ENCODE measurements at places on chromosomes 11 and 22.

DNA sequence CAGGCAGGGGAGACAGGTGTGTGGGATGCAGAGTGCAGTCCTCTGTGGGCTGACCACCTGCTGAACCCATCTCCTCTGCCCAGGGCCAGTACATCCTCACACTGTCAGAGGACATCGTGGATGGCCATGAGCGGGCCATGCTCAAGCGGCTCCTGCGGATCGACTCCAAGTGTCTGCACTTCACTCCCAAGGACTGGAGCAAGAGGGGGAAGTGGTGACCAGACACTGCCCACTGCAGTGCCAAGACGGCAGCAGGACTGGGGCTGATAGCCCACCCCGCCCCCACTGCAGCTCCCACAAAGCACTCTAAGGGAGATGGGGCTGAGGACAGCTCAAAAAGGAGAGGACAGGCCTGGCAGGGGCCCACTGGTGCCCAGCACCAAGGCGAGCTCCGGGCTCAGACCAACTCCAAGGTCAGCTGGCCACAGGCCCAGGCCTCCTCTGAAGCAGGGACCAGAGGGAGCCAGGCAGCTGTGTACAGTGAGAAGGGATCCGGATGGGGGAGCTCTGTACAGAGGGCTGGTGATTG is 1.6 kb downstream of the RNASEH2C start:
- no peak for DNase-seq

- no peak for DNase-seq
Observed at GRCh38 chr11:79439410-79439885, 1.4 kb downstream of the TENM4 start.

- no peak for DNase-seq
Observed at GRCh38 chr11:27864611-27865010, 164.4 kb upstream of the BDNF start.

- DNase-seq: no peak
Observed at GRCh38 chr22:35802885-35803284, 85.2 kb downstream of the APOL5 start.

DNA sequence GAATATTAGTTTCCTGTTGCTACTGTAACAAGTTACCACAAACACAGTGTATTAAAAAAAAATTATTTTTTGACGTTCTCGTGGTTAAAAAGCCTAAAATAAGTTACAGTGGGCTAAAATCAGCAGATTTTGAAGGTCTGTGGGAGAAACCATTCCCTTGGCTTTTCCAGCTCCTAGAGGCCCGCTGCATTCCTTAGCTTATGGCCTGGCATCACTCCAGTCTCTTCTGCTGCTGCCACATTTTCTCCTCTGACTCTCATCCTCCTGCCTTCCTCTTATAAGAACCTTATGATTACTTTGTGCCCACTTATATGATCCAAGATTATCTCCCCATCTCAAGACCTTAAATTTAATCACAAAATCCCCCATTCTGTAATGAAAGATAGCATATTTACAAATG is 392.7 kb downstream of the GUCY1A2 start:
- DNase-seq: no peak

- DNase-seq: no peak
Observed at GRCh38 chr22:27551402-27551801, 250.2 kb downstream of the MN1 start.

GRCh38 chr11:66902486-66903177 is 45.8 kb downstream of the LRFN4 start:
- DNase-seq: no peak

- no peak for DNase-seq
Observed at GRCh38 chr11:25775603-25776002, 556.3 kb upstream of the ANO3 start.

- no peak for DNase-seq
Observed at GRCh38 chr11:75601494-75601893, 39.4 kb downstream of the SERPINH1 start.

DNA sequence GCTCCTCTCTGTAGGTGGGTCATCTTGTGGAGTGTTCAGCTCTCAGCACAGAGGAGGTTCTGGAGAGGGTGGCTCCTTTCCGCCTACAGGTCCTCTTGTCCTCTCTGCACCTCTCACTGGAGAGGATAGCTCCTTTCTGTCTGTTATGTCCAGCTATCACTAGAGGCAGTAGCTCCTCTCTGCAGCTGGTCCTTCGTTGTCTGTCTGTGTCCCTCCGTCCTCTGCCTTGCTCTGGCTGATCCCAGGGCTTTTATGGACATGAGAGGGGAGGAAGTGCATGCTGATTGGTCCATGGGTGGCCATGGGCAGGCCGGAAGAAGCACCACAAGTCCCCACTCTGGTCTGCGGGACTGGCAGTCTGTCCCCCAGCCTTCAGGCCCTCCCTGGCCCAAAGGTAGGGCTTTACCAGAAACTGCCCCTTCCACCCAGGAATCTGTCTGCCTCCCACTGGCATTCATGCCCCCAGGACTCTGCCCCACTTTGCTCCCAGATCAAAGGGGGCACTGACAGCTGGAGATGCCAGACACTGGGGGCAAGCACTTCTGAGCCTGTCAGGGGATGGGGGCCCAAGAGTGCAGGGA is 38.6 kb upstream of the CALCB start:
- DNase-seq: no peak

DNA sequence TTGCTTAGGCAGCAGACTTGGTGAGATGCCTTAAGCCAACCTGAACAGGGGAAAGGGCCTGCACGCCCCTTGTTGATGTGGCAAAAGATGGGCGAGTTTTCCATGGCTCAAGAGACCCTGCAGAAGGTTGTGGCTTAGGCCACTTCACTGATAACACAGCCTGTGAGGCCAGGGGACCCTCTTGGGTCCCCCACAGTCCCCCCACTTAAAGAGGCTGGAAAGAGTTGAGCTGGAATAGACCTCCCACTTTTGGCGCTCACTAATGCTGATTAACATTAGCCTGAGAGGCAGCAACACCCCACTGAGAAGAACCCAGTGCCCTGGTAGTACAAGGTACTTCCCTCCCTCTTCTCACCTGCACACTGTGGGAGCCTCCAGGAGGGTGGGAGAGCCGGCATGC is 107.5 kb downstream of the TRIM29 start:
- no peak for DNase-seq

GRCh38 chr11:119481021-119481666 is 58.2 kb upstream of the THY1 start:
- DNase-seq: peak; percentile 37

DNA sequence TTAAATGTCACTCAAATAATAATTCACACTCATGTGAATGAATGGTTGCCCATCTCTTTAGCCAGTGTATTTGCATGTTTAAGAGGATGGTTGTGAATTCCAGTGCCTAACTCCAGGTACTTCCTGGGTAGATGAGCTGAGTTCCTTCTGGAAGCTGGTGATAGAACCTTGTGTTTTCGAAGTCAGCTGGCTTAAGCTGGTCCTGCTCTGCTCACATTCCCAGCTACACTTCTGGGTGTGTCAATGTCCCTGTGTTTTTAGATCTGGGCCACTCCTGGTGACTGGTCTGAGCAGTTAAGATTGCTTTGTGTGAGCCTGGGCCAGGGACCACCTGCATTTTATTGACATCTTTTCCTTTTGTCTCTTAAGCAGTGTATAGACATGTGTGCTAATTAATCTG is 10.6 kb downstream of the TEAD1 start:
- no peak for DNase-seq

DNA sequence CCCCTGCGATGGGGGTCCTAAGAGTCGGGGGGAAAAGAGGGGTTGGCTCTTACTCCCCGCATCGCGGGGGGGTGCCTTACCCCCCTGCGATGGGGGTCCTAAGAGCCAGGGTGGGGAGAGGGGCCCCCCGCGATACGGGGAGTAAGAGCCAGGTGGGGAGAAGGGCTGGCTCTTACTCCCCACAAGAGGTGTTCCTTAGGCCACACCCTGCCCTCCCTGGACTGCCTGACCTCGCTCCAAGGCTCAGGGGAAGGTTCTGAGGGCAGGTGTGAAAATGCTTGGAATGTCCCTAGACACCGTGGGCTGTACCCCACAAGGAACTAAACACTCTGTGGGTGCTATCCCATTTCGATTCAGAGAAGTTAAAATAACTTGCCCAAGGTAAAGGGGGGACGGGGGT is 7.8 kb downstream of the UNC93B1 start:
- no peak for DNase-seq

DNA sequence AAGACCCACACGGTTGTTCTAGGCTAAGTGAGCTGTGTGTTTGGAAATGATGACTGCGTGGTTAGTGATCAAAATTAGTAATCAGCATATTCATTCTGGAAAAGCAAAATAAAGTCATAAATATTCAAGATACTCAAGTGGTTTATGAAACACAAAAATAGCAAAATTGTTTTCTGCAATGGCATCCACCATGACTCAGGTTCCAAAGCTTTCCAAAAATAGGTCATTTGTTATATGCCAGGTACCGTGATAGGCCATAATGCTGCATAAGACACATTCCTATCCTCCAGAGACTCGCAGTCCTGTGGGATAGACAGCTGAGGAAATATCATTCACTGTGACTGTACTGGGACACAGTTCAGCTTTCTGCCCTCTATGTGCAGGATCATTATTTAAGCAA is 2.4 kb upstream of the ATL3 start:
- no peak for DNase-seq

GRCh38 chr22:33542153-33542552 is 378.1 kb downstream of the LARGE1 start:
- no peak for DNase-seq

DNA sequence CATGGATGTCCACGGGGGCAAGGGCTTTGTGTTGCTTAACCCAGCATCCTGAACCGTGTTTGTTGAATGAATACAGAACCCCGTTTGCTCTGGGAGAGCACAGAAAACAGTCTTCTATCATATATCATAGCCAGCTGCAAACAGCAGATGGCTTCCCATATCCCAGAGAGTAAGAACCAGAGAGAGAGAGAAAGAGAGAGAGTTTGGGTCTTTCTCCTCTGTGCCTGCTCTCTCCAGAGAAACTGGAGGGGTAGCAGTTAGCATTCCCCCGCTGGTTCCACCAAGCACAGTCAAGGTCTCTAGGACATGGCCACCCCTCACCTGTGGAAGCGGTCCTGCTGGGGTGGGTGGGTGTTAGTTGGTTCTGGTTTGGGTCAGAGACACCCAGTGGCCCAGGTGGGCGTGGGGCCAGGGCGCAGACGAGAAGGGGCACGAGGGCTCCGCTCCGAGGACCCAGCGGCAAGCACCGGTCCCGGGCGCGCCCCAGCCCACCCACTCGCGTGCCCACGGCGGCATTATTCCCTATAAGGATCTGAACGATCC is 440 bp upstream of the TIMP3 start:
- no peak for DNase-seq

DNA sequence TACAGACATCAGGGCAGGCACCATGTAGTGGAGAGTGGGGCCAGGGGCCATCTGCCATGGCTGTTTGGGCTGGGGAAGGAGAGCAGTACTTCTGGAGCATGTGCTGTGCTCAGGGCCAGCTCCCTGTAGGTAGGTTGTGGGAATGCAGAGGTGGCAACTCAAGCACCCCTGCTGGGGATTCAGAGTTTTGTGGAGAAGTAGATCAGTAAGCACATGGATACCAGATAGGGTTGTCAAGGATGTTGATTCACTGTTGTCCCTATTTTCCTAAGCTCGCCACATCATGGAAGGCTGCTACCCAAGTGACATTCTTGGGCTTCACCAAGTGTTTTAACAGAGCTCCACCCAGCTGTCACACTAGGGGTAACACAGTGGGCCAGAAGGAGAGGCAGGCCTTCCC is 67.2 kb downstream of the BMAL1 start:
- no peak for DNase-seq

DNA sequence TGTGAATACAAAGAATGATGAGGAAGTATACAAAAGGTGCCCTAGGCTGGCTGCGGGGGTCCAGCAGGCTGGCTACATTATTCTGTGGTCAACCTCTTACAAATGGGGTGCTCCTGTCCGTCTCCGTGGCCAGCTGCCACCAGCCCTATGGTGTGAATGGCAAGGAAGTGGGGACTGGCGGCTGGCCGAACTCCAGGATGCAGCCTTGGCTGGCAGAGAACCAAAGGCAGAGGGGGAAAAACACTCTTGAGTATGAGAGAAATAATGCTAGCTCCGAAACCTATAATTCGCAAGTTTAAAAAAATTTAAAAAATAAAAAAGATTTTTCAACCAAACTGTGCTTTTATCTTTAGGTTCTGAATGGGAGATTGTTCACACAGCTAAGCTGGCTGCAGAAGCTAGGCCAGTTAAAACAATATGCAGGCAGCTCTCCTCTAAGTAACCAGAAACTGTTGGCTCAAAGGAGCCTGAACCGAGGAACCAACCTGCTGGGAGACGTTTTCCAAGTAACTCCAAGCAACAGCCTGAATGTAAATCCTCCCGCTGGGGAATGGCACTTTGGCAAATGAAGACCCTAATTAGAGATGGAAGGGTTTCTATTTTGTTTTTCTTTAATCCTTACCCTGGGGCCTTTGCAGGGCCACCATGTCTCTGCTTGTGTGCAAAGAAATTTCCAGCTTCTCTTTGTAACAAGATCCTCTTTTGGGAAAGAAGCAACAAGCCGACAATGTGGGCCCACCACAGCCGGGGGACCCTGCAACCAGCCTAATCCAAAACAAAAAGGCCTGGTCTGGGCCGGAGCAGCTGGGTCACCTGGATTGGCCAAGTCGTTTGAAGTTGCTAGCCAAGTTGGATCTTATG is 50.2 kb downstream of the C22orf31 start:
- no peak for DNase-seq

- no peak for DNase-seq
Observed at GRCh38 chr11:110317516-110317932, 21.1 kb upstream of the RDX start.

DNA sequence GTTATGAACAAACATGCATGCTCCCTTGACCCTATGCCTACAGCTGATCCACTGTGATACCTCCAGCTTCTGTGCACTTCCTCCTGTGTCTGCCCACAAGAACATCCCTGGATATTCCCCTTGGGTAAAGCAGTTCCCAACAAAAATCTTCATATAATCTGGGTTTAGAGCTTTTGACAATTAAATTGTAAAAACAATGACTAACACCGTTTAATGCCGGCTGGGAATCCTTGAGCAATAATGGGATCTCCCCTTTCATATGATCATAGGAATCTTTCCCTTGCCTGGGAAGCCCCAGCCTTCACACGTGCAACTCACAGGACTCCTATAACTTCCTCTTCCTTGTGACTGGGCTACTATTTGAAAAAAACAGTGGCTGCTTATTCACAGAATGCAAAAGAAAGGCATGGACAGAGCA is 6.3 kb upstream of the ZC3H12C start:
- no peak for DNase-seq

Data from activated T-helper 1 cell treated with Interleukin-2 at 50 U/mL for 16 hours (primary cell).